ENCODE measurements at places on chromosomes 13 and 19. TPM values are rescaled to one million over a fixed set of nuclear protein-coding genes. Genes with fewer than 3 reads are reported as not detected.

The C5AR1 gene
- 0.13 TPM for total RNA-seq

- no peak for DNase-seq
Observed at GRCh38 chr19:35118268-35119020, 2.8 kb downstream of the FXYD3 start.

The WDR88 gene
- total RNA-seq: not detected

The CTXN1 gene
- 11.8 TPM for total RNA-seq

DNA sequence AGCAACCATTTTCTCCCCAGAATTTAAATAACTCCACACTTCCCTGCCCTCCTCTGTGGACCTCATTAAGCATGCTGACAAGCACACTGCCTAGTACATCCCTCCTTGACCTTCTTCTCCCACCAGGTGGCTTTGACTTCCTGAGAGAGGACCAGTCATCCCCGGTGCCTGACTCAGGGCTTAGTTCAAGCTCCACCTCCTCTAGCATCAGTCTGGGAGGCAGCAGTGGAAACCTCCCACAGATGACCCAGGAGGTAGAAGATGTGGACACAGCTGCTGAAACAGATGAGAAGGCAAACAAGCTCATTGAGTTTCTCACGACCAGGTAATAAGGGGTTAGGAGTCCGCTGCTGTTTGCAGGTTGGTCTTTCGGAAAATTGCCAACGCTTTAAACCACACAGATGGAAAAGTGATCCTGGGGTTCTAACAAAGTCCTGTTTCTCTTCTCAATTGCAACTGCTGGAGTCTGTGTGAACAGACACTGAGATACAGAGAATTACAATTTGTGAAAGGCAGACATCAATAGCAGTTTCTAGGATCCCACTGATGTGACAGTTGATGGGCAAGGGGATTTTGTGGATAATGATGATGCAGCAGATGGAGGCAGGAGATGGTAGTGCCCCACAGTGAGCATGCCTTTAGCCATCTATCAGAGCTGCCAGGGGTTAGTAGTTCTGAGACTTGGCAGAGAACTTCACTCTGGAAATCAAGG is 86.7 kb downstream of the ZAR1L start:
- DNase-seq: peak; percentile 30

- DNase-seq: no peak
Observed at GRCh38 chr19:46349311-46349993, 2.6 kb downstream of the PPP5C start.
